ENCODE measurements at places on chromosomes 12 and 14.

GRCh38 chr12:70043490-70044138 lies 199.6 kb upstream of the CNOT2 start:
- no peak for DNase-seq

GRCh38 chr12:124620606-124621295 lies 53.3 kb upstream of the NCOR2 start:
- no peak for DNase-seq

- DNase-seq: no peak
Measured at GRCh38 chr14:53278602-53279506, 125.7 kb upstream of the DDHD1 start.

GRCh38 chr14:84042992-84043391 lies 1487.0 kb upstream of the FLRT2 start:
- no peak for DNase-seq

- DNase-seq: no peak
Measured at GRCh38 chr12:9810671-9811070, 16.6 kb upstream of the KLRF1 start.

- no peak for DNase-seq
Measured at GRCh38 chr14:105042813-105043212, 21.9 kb upstream of the CDCA4 start.
